Stimulated activated CD8-positive, alpha-beta memory T cell treated with anti-CD3 and anti-CD28 coated beads, Interleukin-2, amount 100 ng/mL, for 48 hours (primary cell): ENCODE measurements at places on chromosomes 3 and 15.

DNA sequence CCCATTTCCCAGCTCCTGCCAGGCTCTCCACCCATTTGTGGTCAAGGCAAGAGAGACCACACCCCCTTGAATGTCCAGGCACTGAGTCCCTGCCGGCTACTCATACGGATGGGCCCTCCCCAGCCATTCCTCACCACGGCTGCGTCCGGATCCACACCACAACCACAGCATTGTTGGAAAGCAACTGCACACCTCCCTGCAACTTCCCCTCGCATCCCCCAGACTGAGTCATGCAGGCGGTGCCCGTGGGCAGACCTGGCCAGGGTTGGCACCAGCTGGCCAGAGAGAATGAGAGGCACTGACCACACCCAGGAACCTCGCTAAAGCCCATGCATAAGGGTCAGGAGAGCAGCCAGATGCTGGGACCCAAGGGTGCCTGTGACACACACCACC is 30.5 kb downstream of the LOXL1 start:
- DNase-seq = no peak

DNA sequence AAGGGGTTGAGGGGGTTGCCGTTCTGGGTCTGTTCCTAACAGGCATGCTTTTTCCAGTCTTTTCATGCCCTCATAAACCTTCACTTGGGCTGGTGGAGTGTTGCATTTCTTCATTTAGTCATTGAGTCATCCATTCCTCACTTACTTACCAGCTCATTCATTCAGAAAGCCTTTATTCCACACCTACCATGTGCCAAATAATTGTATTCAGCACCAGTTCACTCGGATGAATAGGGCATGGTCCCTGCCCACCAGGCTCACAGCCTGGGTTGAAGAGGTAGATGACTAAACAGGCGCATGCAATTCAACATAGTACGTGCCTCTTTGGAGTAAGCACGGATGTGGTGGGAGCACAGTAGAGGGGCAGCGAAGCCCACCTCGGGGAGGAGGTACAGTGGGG is 35.1 kb upstream of the THSD4 start:
- DNase-seq = no peak

DNA sequence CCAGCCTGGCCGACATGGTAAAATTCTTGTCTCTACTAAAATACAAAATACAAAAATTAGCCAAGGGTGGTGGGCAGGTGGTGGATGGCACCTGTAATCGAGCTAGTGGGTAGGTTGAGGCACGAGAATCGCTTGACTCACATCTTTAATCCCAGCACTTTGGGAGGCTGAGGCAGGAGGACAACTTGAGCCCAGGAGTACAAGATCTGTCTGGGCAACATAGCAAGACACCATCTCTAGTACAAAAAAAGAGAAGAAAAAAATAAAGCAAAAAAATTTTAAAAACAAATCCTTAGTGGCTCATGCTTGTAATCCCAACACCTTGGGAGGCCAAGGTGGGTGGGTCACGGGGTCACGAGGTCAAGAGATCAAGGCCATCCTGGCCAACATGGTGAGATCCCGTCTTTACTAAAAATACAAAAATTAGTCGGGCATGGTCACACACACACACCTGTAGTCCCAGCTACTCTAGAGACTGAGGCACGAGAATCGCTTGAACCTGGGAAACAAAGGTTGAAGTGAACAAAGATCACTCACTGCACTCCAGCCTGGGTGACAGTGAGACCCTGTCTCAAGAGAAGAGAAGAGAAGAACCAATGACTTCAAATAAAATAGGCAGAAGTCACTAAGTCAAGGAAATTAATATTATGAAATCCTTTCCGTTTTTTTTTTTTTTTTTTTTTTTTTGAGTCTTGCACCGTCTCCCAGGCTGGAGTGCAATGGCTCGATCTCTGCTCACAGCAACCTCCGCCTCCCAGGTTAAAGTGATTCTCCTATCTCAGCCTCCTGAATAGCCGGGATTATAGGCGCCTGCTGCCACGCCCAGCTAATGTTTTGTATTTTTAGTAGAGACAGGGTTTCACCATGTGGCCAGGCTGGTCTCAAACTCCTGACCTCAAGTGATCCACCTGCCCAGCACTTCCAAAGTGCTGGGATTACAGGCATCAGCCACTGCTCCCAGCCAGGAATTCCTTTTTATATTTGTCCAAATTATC is 4.9 kb downstream of the RHOA start:
- DNase-seq = no peak

DNA sequence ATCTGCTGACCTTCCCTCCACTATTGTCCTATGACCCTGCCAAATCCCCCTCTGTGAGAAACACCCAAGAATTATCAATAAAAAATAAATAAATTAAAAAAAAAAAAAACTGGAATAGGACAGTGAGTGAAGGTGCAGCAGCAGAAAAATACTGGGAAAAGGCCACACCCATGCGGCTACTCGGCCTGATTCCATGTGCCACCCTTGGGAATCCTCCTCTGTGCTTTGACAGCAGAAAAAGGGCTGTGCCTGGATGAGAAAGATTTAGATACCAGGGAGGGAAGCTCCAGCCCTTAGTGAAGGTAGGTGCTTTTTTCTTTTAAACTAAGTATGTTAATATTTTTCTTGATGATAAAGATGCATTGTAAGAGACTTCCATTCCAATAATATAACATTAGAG is 107.8 kb downstream of the CTNNB1 start:
- no peak for DNase-seq

DNA sequence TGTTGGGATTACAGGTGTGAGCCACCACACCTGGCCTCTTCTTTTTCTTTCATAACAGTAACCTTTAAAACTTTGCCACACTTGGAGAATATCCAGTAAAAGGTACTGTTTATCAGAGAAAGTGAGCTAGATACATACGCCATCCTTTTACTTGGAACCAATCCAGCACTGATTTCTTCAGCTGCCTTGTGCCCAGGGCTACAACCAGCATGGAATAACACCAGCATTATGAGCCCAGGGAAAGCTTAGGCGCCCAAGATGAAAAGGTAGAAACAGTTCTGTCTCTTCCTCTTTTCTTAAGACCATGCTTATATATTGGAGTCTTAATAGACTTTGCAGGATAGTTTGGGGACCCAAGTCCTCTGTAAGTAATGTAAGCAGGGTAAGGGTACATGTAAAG is 8.4 kb downstream of the SKIC8 start:
- DNase-seq = no peak

GRCh38 chr3:32707026-32707370 is 22.0 kb downstream of the CNOT10 start:
- no peak for DNase-seq

- no peak for DNase-seq
These were observed 28.8 kb downstream of the MECOM start for GRCh38 chr3:169634618-169635236.

GRCh38 chr15:82306791-82307713 is 42.2 kb downstream of the GOLGA6L10 start:
- no peak for DNase-seq

DNA sequence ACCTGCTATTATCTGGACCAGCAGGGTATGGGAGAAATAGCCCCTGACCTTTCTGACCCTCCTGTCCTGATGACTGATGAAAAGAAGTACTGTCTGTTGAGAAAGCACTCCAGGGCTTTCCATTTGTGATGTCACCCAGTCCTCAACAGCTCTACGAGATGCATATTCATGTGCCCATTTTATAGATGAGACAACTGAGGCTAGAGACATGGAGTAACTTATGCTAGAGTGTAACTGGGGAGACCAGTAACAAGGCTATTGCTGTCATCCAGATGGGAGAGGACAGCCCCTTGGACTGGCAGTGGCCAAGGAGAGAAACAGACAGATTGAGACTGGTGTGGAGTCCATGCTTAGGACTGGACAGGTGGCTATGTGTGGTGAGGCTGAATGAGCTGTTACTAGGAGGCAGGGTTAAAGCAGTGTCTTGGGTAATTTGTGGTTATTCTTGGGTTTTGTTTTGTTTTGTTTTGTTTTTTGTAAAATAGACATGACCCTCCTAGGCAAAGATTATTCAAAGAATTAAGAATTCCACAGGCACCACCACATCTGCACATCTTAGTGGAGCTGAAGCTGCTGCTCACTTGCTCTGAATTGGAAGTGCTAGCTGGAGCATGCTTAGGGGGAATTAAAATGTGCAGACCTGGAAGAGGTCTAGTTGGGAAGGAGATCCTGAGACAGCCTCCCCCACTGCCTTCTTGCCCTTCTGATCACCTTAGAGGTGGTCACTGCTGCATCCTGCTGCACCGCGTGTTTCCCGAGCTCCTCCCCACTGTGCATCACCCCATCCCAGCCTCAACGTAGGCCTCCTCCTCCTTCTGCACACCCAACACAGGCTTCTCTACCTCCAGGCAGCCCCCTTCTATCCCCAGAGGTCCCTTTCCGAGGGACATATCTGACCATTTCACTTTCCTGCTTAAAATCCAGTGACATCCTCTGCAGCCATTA is 8.4 kb downstream of the HRH1 start:
- no peak for DNase-seq

- DNase-seq = peak; percentile 78
These were observed 29.0 kb upstream of the TIMP4 start for GRCh38 chr3:12187448-12188327.

DNA sequence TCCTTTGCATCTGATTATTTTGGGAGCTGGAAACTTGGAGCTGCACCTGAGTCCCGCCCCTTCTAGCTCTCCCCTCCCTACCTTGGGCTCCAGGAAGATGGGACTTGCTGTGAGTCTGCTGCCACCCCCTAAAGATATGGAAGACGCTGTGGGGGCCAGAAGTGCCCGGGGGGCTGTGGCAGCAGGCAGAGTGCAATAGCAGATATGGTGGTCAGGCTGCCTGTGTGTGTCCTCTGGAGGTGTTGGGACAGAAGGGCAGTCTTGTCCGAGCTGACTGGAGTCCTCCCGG is 485 bp downstream of the PAK6 start:
- no peak for DNase-seq

DNA sequence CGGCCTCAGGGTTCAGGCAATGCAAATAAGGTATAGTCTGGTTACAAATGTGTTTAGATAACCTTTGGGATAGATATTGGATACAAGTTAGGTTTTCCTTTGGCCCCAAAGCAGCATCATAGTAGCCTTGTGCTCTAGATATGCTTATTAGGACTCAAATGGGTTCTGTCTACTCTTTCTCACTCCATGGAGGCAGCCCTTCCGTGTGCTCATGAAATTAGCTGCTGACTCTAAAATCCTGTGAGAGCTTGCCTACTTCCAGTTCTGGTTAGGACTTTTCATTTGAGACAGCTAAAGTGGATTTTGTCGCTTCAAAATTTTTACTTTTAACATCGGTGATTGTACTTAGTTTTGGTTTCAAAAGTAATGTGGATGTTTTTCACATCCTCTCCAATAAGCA is 1.6 kb downstream of the CDV3 start:
- DNase-seq = no peak

DNA sequence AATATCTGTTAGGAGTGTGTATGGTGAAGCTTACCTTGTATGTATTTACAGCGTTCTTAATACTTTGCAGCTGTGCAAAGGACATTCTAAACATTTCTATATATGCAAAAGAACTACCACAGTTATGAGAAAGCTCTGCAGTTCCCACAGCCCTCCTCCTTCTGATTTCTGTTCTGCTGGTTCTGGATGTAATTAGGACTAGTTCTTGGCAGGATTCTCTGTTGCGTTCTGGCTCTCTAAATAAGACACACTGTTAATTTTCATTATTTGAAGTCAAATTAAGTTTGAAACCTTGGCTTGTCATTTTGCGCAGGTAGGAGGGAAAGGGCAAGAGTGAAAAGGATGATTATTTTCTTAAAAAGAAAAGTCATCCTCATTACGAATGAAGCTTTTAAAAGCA is 76.4 kb downstream of the FNDC3B start:
- DNase-seq = no peak

DNA sequence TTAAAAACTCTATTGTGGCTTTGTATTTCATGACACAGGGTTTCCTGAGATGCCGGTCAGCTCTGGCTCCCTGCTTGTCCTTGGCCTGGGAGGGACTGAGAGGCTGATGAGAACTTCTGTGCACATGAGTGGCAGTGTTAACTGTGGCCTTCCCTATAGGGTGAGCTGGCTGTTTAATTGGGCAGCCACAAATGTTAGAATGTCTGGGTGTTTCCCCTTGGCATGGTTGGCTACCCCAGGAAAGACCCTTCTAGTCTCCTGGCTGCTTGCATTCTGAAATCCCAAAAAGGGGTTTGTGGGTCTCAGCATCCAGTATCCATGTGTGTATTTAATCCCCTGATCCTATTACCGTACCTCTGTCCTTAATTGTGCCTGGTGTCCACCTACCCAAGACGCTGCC is 3.0 kb upstream of the KLF13 start:
- DNase-seq = no peak
